ENCODE measurements at places on chromosomes 16 and 17.

GRCh38 chr17:1074886-1075605 lies 78.1 kb downstream of the TIMM22 start:
- DNase-seq = no peak

GRCh38 chr17:63116967-63117830 lies 151.2 kb downstream of the TANC2 start:
- DNase-seq = no peak

GRCh38 chr17:39177256-39177655 lies 11.3 kb upstream of the ARL5C start:
- DNase-seq = no peak

DNA sequence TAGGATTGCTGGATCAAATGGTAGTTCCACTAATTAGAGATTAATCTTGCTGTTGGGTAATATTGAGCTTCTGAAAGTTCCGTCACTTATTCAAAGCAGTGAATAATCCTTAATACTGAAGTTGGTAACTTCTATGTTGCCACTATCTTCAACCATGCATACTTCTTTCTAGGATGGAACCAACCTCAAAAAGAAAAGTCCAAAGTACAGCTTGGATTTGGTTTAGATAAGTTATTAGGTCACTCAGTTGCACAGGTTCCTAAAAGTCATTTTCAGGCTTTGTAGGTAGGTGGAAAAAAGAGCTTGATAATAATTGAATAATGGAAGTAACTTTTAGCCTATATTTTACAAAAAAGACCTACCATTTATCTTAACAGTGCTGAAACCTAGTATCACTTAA lies 78.7 kb downstream of the MAP2K4 start:
- no peak for DNase-seq

DNA sequence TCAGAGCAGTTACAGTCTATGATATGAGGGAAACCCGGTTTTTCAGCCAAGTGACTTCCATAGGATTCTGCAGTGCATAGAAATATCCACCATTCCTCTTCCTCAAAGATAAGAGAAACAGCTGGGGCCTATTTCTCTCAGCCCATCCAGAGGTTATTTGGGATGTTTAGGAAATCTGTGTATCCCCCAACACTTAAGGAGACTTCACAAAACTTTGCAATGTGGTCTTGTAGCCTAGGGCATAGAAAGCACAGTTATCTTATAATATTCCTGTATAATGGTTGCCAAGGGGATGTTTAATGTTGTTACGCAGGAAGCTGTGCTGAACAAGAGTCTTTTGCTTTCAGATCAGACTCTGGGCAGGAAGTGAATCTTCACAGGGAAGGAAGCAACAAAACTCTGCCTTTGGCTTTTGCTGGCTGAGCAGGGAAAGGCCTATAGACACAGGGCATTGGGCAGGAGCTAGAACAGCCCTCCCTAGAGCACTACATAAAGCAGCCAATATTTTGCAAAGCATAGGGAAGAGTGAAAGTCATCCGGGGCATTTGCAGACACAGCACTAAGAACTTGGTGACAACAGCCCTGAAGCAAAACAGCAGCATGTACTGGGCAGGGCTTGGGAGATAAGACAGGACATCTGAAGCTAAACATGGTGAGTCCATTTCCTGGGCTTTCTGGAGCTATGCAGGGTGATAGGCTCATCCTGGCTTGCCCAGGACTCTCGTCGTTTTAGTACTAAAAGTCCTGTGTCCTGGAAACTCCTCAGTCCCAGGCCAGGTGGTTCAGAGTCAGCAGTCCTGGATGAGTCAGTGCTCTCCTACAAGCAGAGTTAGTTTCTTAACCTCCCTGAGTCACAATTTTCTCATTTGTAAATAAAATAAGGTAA lies 18.7 kb upstream of the BEAN1 start:
- DNase-seq = no peak

- DNase-seq = no peak
These were observed 3.0 kb upstream of the VAT1L start for GRCh38 chr16:77785373-77785764.

- no peak for DNase-seq
These were observed 1.0 kb upstream of the RHOT1 start for GRCh38 chr17:32141258-32141657.

DNA sequence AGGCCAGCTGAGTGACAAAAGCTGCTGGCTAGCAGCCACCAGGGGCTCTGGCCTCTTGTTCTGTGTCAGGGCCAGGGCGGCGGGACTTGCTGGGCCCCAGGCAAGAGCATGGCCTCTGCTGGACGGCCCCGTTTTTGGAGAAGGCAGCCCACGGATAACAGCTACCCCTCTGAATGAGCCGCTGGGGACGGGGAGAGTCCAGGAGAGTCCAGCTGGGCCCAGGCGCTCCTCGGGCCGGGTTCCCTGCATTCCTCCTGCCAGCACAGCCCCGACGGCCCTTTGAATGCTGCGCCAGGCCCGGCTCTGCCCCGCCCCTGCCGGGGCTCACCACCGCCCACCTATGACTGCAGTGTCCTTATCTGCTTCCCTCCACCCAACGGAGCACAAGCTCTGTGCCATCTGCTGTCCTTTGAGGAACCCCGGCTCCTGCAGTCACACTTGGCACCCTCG lies 33.4 kb downstream of the SLC7A5 start:
- no peak for DNase-seq

DNA sequence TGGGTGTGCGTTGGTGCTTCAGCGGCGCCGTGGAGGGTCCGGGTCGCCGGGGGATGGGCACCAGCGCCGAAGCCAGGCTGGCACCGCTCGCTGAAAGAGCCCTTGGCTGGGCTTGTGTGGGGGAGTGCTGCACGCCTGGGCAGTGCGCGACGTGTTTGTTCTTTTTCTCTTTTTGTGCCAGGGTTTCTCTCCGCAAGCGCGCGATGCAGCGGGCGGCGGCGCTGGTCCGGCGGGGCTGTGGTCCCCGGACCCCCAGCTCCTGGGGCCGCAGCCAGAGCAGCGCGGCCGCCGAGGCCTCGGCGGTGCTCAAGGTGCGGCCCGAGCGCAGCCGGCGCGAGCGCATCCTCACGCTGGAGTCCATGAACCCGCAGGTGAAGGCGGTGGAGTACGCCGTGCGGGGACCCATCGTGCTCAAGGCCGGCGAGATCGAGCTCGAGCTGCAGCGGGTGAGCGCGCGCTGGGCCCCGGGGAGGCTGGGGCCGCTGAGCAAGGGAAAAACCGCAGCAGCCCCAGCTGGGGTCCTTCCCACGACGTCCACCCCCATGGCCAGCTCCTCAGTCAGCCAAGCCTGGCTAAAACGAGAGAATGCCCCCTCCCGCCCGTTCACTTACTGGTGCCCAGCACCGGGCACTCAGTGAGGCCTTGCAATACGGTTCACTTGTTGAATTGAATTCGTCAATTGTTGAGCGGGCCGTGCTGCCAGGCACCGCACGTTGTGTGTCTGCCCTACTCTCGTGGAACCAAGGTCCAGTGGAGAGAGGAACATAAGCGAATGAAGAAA lies 541 bp downstream of the GPT2 start:
- no peak for DNase-seq

GRCh38 chr17:76104896-76105231 lies 1.3 kb upstream of the EXOC7 start:
- DNase-seq = no peak

DNA sequence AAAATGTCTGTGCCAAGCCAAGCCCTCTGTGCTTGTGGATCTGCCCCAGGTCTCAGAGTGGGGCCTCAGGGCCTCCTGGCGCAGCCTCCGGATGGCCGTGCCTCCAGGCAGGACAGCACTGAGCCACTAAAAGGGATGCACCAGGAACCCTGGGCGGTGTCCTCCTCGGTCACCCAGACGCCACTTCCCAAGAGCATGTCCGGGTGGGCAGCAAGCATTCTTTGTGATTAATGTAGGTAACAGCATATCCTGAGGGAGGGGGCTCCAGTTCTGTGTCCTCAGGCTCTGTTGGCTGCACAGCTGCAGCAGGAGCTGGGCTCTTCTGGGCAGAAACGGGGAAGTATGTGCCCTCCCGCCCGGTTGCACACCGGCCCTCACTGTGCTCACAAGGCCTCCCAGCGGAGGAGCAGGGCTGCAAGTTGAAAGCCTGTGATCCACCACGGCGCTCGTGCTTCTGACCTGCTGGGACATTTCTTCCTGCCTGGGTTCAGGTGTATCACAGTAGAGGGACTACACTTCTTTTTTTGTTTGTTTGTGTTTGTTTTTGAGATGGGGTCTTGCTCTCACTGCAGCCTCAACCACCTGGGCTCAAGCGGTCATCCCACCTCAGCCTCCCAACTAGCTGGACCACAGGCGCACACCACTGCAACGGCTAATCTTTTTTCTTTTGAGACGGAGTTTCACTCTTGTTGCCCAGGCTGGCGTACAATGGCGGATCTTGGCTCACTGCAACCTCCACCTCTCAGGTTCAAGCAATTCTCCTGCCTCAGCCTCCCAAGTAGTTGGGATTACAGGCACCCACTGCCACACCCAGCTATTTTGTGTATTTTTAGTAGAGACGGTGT lies 37.9 kb upstream of the CHMP6 start:
- DNase-seq = no peak

DNA sequence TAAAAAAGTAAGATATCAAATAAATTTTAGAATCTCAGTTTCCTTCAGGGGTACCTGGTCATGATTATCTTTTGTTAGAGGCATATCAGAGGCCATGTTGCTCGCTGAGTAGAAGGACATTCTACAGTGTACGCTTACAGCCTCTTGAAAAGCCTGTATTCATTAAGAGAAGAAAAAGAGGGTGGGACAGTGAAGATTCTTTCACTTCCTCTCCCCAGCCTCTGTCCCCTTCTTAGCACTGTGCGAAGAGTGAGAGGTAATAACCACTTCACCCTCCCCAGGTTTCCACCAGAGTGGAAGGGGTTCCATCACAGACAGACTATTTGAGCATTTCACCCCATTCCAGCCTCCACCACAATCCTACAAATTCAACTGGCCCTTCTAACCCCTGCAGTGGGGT lies 4.8 kb upstream of the LPO start:
- no peak for DNase-seq

GRCh38 chr16:82892324-82892723 lies 265.6 kb downstream of the CDH13 start:
- no peak for DNase-seq

- no peak for DNase-seq
These were observed 7.7 kb downstream of the KNOP1 start for GRCh38 chr16:19710191-19710908.

- DNase-seq = no peak
These were observed 62.0 kb downstream of the GAS7 start for GRCh38 chr17:10136258-10136981.

GRCh38 chr17:7020894-7021664 lies 1.8 kb upstream of the BCL6B start:
- DNase-seq = no peak

DNA sequence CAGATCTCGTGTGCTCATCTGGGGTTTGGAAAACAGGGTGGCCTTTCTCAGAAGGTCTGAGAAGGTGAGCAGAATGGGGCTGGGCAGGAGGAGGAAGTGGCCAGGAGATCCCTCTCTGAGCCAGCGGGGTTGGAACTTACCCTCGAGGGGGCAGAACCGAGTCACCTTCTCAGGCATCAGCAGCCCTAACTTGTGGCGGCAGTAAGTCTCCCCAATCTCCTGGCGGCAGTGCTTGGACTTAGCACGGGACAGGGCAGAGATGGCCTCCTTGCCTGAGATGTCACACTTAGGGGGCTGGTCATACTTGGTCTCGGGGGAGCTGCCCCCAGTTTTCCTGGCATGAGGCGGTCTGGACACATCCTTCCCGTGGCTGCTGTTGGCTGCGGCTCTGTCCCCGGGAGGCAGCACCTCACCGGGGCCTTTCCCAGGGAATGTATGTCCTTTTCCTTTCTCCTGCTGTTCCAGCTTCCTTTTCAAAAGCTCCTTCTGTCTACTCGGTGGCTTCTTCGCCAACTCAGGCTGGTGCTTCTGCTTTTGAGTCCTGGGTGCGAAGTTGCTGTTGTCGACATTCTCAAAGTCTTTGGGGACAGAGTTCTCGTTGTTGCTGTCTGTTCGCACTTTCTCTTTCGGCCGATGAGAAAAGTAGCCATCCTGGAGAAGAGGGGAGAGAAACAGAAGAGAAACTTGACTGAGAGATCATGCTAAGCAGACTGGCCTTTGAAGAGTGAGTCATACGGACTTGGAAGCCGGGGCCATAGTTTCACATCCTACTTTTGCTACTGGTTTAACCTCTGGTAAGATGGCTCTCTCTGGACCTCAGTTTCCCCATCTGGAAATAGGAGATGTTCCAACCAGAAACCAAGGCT lies 211.7 kb downstream of the XYLT1 start:
- DNase-seq = no peak

DNA sequence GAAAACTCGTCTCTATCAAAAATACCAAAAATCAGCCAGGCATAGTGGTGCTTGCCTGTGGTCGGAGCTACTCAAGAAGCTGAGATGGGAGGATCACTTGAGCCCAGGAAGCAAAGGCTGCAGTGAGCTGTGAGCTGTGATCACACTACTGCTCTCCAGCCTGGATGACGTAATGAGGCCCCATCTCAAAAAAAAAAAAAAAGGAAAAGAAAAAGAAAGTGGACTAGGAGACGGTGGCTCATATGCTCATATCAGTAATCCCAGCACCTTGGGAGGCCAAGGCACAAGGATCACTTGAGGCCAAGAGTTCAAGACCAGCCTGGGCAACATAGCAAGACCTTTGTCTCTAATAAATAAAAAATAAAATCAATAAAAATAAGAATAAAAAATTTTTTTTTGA lies 8.8 kb upstream of the SUMO2 start:
- DNase-seq = no peak

- no peak for DNase-seq
These were observed 25.6 kb downstream of the WIPI1 start for GRCh38 chr17:68431661-68432071.

DNA sequence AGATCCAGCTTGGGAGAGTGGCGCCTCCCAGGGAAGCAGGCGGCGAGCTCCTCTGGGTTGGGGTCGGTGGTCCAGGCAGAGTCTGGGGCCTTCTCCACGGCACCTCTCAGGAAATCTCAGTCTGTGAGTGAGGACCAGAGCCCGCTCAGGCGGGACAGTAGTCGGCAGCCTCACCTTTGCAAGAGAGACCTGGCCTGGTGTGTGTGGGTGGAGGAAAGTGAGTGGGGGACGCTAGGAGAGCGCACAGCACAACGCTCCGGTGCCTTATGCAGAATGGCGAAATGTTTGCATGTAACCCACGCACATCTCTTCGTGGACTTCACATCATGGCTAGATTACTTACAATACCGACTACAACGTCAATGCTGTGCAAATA lies 2.2 kb downstream of the AHSP start:
- no peak for DNase-seq

- DNase-seq = no peak
These were observed 16.7 kb upstream of the SLC12A3 start for GRCh38 chr16:56848029-56848936.

DNA sequence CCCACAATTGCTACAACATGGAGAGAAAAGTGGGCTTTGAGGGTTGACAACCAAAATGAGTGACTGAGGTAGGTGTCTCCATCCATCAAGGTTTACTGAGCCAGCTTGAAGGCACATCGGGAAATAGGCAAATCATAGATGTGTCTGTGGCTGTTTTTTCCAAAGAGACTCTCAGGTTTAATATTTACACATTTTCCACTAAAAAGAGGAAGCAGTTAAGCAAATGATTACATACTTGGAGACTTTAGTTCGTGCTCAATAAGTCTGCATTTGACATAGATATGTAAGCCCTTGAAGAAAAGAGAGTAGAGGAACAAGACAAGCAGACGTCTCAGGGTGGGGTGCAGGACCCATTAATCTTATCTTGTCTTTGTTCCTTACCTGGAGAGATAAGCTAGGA lies 148.9 kb upstream of the COX10 start:
- no peak for DNase-seq
